ENCODE measurements at places on chromosomes 5 and 9. TPM values are rescaled to one million over a fixed set of nuclear protein-coding genes. Genes with fewer than 3 reads are reported as not detected.

Gene GFI1B
- polyA plus RNA-seq = 0.75 TPM

Gene PCDHA5
- 0.12 TPM for polyA plus RNA-seq

Gene RNF180
- 2.0 TPM for polyA plus RNA-seq

Gene PALM2AKAP2
- polyA plus RNA-seq = 25.3 TPM

Gene NMUR2
- 0.72 TPM for polyA plus RNA-seq

Gene RMRP
- not detected for polyA plus RNA-seq

Gene LSM11
- 7.0 TPM for polyA plus RNA-seq

Gene GMCL2
- 0.08 TPM for polyA plus RNA-seq

DNA sequence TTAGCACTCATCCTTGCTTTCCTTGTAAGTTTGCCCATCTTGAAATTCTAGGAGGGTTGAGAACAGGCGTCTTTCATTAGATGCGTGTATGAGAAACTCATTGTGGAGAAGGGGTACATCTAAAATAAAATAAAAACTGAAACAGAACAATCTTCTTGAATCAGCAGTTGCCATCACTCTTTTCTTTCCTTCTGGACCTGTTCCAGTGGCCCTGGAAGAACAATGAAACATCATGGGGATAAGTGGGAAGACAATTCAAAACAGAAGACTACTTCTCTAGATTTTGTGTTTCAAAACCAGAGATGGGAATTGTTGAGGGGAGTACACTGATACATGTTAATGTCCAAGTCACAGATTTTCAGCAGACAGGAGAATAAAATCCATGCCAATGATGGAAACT is 59.9 kb downstream of the SLC1A3 start:
- DNase-seq = peak; percentile 66
- H3K27ac ChIP-seq = no peak overlapping the region
- no peaks in the 10 kb centered on the region for H3K27me3 ChIP-seq
- H3K4me3 ChIP-seq = no peak overlapping the region

DNA sequence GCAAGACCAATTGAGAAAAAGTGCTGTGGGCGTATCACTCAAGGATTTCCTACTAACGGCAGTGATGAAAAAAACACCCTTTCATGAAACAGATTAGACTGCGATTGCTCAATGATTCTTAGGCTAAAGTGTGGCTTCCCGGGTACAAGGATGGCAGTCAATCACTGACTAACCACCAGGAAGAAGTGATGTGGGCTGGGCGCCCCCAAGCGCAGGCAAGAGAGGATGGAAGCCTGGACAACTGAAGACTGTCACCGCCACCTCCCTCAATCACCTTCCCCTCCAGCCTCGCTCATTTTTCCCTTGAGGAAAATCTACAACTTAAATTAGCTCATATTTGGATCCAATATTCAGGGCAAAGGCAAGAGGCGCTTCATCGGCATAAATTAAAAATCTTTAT is 707.2 kb downstream of the MTRR start:
- no peaks in the 10 kb centered on the region for H3K4me1 ChIP-seq
- H3K27me3 ChIP-seq = no peaks in the 10 kb centered on the region
- H3K27ac ChIP-seq = no peak overlapping the region
- no peaks in the 10 kb centered on the region for H3K36me3 ChIP-seq

GRCh38 chr5:16992444-16992843 is 56.4 kb upstream of the MYO10 start:
- no peak overlapping the region for H3K4me3 ChIP-seq
- H3K27ac ChIP-seq = no peak overlapping the region

DNA sequence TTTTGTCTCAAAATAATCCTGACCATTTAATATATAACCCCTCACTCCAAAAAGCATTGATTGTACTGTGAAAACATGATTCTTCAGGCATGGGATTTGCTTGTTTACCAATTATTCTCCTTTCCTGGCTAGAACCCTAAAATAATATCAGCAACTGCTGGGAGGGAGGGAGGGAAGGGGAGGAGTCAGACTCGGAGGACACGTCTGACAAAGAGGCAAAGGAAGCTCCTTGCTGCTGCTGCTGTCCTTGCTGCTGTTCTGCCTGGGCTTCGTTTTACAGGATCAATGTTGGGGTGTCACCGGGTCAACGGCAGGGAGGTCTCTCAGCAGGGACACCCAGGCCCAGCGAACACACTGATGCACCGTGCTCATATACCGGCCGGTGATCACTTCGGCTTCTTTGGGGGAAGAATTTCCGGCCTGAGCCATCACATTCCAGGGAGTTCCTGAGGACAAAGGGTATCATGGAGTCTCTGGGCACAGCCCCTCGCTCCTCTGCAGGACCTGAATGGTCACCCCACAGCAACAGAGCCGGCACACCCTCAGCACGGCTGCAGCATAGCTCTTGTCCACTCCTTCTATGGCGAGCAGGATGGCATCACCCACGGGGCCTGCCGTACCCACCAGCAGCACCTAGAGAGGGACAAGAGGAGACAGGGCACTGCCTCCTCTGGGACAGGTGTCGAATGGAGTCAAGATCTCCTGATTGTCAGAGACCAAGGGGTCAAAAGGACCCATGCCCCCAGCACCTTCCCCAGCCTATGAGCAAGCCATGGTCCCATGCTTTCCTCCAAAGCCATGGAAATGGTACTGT is 27.9 kb downstream of the MED10 start:
- H3K36me3 ChIP-seq = no peaks in the 10 kb centered on the region
- H3K27ac ChIP-seq = no peak overlapping the region
- H3K4me3 ChIP-seq = no peak overlapping the region
- no peaks in the 10 kb centered on the region for H3K27me3 ChIP-seq
- no peak for DNase-seq
- no peaks in the 10 kb centered on the region for H3K4me1 ChIP-seq

DNA sequence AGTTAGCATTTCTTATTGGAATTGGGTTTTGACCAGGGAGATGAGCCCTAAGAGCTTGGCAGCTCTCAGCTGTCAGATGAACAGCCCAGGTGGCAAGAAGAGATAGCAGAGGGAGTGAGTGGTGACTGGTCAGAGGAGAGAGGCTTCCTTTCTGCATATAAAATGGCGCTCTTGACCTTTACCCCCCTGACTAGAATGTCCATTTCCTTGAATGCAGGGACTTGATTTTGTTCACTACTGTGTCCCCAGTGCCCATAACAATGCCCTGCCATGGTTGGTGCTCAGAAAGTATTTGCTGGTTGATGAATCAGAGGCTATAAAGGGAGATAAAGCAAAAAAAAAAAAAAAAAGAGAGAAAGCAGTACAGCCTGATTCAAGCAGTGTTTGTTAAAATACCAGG is 7.2 kb downstream of the CHMP5 start:
- peaks cover 43% of the 10 kb centered on the region for H3K36me3 ChIP-seq
- no peak for DNase-seq
- H3K27ac ChIP-seq = no peak overlapping the region
- H3K4me3 ChIP-seq = no peak overlapping the region

GRCh38 chr5:174243904-174244303 is 198.4 kb downstream of the NSG2 start:
- H3K4me3 ChIP-seq = no peak overlapping the region
- H3K27me3 ChIP-seq = peaks cover 4% of the 10 kb centered on the region
- peaks cover 5% of the 10 kb centered on the region for H3K4me1 ChIP-seq
- DNase-seq = no peak
- H3K36me3 ChIP-seq = no peaks in the 10 kb centered on the region
- no peak overlapping the region for H3K27ac ChIP-seq

DNA sequence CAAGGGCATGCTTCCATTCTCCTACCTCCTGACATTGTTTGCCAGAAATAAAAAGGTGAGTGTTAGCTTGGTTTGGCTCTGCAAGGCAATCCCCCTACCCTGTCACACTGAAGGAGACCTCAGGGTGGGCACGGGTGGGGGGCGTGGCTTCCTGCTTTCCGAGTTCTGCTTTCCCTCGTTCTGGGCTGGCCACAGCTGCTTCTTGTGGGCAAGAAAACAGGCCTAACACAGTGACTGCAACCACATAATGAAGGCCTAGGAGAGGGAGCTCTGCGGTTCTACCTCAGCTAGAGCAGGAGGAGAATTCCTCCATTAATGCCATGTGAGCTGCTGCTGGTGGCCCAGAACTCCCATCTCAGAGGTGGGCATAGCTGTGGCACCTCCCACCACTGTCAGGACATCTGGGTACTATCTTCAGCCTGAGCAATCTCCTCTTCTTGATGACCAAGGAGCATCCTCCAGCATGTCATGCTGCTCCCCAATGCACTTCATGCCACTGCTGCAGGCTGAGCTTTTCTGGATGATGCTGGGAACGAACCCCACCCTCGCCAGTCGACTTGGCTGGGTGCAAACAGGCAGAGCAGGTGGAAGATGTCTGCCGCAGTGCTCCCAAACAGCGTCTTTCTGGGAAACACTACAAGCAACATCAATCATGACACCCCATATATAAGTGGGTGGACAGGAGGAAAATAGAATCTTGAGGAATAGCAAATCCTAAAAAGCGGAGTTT is 139.5 kb upstream of the RAPGEF1 start:
- DNase-seq = no peak
- H3K36me3 ChIP-seq = peaks cover 3% of the 10 kb centered on the region
- no peak overlapping the region for H3K4me3 ChIP-seq

DNA sequence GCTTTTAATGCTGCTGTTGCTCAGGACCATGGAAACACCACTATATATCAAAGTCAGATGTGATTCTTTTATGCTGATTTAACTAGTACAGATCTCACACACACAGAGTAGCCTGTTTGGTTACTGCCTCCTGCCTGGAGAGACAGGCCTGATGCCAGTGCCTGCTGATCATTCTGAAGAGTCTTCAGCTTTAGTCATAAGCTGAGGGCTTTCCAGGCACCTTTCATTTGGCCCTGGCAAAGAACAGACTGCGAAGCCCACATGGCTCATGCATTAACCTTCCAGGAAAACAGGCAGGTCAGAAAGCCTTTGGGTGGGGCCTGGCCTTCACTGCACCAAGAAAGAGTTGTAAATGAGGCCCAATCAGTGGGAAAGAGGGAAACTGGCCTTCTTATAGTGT is 144.7 kb downstream of the SAXO1 start:
- H3K4me1 ChIP-seq = peaks cover 18% of the 10 kb centered on the region
- H3K27ac ChIP-seq = no peak overlapping the region
- no peaks in the 10 kb centered on the region for H3K27me3 ChIP-seq
- H3K36me3 ChIP-seq = peaks cover 15% of the 10 kb centered on the region
- H3K4me3 ChIP-seq = no peak overlapping the region

DNA sequence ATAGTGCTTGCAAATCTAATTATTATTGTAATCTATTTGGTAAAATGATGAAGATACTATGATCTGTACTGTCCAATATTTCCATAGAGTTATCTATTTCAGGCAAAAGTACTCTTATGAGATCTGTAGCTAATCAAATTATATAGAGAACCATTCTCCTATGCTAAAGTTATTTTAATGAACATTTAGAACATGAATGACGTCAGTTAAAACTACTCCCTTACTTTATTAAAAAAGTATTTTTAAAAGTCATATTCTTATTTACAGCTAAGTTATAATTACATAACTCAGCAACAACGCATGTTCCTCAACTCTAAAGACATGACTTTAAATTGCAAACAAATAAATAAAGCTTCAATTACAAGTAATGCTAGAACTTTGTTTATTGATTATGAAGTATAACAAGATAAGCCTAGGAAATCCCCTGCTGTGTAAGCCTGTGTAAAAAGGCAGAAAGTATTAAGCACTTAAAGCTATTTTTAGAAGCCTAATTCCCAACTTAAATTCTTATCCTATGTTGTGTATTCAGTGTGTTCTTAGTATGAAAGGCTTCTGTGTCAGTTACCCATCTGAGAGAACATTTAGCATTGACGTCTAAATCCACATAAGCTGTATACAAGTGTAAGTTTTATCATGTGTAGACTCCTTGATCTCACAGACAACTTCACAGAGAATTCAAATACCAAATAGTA is 285.7 kb downstream of the HCN1 start:
- no peaks in the 10 kb centered on the region for H3K4me1 ChIP-seq
- no peaks in the 10 kb centered on the region for H3K27me3 ChIP-seq
- no peak overlapping the region for H3K4me3 ChIP-seq
- H3K27ac ChIP-seq = no peak overlapping the region

GRCh38 chr9:121598965-121599871 is 52.2 kb upstream of the DAB2IP start:
- DNase-seq = peak; percentile 85
- no peaks in the 10 kb centered on the region for H3K36me3 ChIP-seq
- H3K27ac ChIP-seq = peak overlapping the region; percentile 92
- H3K4me1 ChIP-seq = peaks cover 44% of the 10 kb centered on the region
- peaks cover 31% of the 10 kb centered on the region for H3K27me3 ChIP-seq
- peak overlapping the region; percentile 60 for H3K4me3 ChIP-seq

GRCh38 chr5:179874536-179875292 is 16.1 kb upstream of the MRNIP start:
- H3K36me3 ChIP-seq = peaks cover 86% of the 10 kb centered on the region
- H3K27me3 ChIP-seq = no peaks in the 10 kb centered on the region
- no peak overlapping the region for H3K4me3 ChIP-seq
- no peak overlapping the region for H3K27ac ChIP-seq
- peaks cover 4% of the 10 kb centered on the region for H3K4me1 ChIP-seq
- no peak for DNase-seq

DNA sequence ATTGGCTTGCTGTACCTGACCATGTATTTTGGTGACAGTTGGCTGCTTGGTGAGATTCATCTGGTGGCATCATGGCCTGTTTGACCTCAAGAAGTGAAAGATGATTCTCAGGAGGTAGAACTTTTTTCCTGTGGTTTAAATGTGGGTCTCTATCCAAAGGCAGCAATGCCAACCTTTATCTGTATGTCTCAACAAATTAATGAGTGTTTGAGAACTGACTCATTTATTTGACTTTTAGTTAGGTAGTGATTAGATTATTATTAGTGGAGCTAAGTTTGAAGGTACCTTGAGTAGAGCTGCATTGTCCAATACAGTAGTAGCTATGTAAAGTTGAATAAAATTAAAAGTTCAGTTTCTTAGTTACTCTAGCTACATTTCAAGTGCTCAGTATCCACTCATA is 48.2 kb downstream of the TLE4 start:
- no peaks in the 10 kb centered on the region for H3K36me3 ChIP-seq
- H3K27ac ChIP-seq = no peak overlapping the region
- no peak overlapping the region for H3K4me3 ChIP-seq
- no peak for DNase-seq
- H3K4me1 ChIP-seq = peaks cover 2% of the 10 kb centered on the region

DNA sequence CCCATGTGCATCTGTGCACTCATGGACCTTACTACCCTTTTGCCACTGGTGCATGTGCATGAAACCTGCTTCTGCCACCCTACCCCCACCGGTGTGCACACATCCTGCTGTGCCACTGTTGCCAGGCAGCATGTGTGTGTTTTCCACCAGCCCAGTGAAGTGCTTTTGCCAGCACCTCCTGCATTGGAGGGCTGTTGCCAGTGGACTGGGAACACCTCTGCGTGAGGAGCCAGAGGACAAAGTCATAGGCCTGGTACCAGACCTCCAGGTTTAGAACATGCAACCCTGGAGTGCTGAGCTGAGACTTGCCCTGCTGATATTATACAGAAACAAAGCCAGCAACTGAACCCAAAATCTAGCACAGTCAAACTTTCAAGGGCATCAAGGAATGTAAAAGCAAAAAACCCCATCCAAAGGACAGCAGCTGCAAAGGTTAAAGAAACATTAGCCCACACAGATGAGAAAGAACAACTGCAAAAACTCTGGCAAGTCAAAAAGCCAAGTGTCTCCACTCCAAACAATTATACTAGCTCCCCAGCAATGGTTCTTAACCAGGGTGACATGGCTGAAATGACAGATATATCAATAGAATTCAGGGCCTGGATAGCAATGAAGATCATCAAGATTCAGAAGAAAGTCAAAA is 70.6 kb upstream of the PTPN3 start:
- DNase-seq = peak; percentile 10
- no peak overlapping the region for H3K27ac ChIP-seq
- peaks cover 4% of the 10 kb centered on the region for H3K4me1 ChIP-seq
- no peak overlapping the region for H3K4me3 ChIP-seq
- no peaks in the 10 kb centered on the region for H3K36me3 ChIP-seq
